DND-41 (cell line): ENCODE measurements at places on chromosomes 12 and 14.

- no peaks in the 10 kb centered on the region for H3K36me3 ChIP-seq
- H3K27me3 ChIP-seq = no peaks in the 10 kb centered on the region
- no peak overlapping the region for H3K27ac ChIP-seq
- H3K4me3 ChIP-seq = no peak overlapping the region
- H3K4me1 ChIP-seq = no peaks in the 10 kb centered on the region
These were observed 36.6 kb downstream of the A2M start for GRCh38 chr12:9079082-9079481.

DNA sequence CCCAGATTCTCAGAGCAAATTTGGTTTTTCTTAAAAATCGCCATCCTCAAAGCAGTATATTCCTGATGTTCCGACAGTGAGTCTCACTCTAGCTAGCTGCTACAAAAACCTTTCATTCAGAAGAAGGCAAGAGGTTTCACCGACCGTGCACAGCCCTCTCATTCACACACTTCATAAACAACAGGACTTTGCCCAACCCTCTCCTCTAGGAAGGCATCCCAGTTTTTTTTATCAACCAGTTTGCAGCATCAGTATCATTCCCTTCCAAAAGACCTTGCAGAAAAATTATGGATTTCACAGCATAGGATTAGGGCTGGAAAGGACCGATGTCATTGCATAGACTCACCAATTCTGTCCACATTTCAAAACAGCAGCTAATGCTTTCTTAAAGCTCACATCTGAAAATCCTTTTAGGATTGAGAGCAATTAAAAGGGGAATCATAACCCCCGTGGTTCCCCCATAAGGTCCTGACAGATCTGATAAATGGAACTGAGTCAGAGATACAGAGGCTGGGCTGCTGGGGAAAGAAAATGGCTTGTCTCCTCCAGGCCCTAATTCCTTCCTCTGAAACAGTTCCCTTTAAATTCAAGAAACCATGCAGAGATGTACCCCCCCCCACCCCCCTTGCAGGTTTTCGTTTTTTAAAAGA lies 597 bp downstream of the SVOP start:
- H3K27ac ChIP-seq = no peak overlapping the region
- no peak for DNase-seq
- H3K27me3 ChIP-seq = no peaks in the 10 kb centered on the region
- H3K4me3 ChIP-seq = no peak overlapping the region
- H3K4me1 ChIP-seq = no peaks in the 10 kb centered on the region
- H3K36me3 ChIP-seq = no peaks in the 10 kb centered on the region

- DNase-seq = no peak
- no peak overlapping the region for H3K4me3 ChIP-seq
- H3K27me3 ChIP-seq = no peaks in the 10 kb centered on the region
- peaks cover 66% of the 10 kb centered on the region for H3K36me3 ChIP-seq
These were observed 46.8 kb downstream of the TCHP start for GRCh38 chr12:109946913-109947312.

DNA sequence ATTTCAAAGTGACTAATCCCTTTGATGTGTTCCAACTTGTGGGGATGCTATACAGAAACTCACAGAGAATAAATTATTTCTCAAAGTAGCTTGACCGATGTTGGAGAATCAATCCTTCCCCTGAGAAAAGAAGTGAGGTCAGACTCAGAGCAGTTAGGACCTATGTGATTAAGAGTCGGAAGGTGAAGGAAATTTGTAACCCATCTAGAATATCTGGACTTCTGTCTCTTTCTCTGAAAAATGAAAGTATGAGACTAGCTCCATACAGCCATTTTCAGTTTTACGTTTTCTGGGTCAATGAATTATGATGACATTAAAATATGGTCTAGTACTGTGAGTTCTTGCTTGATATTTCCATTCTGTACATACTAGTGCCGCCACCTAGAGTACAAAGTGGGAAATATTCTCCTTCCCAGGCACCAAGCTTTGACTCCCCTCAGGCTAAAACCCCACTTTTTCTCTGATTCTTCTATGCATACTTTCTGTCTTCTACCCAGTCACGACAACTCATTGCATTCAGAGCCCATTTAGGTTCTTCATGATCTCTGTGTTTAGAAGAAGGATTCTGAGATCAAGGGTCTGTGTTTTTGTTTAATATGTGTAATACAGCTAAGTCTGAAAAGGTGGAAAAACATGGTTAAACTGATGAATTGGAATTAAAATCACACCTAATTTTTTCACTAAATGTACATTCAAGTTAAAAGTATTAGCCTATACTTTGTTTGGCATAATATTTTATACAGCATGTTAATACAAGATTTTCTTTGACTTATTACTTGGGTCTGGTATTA lies 6.9 kb upstream of the NTS start:
- no peak overlapping the region for H3K27ac ChIP-seq
- no peak for DNase-seq
- H3K36me3 ChIP-seq = no peaks in the 10 kb centered on the region
- no peak overlapping the region for H3K4me3 ChIP-seq
- H3K4me1 ChIP-seq = no peaks in the 10 kb centered on the region
- no peaks in the 10 kb centered on the region for H3K27me3 ChIP-seq

DNA sequence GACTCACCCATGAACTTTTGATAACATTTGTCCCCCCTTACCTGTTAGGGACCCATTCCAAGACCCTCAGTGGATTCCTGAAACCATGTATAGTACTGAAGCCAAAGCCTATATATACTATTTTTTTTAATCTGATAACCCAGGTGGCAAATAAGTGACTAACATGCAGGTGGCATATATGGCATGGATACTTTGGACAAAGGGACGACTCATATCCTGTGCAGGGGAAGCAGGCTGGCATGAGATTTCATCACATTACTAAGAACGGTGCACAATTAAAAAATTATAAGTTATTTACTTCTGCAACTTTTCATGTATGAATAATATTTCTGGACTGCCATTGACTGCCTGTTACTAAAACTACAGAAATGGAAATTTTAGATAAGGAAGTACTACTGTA lies 880.1 kb upstream of the FBXO33 start:
- H3K36me3 ChIP-seq = no peaks in the 10 kb centered on the region
- no peaks in the 10 kb centered on the region for H3K4me1 ChIP-seq
- H3K27ac ChIP-seq = no peak overlapping the region
- no peaks in the 10 kb centered on the region for H3K27me3 ChIP-seq
- H3K4me3 ChIP-seq = no peak overlapping the region
